Kidney epithelial cell (primary cell): ENCODE measurements at places on chromosomes 12 and 14.

- DNase-seq, result no peak
Measured at GRCh38 chr14:31402764-31403439, 17.4 kb downstream of the HEATR5A start.

DNA sequence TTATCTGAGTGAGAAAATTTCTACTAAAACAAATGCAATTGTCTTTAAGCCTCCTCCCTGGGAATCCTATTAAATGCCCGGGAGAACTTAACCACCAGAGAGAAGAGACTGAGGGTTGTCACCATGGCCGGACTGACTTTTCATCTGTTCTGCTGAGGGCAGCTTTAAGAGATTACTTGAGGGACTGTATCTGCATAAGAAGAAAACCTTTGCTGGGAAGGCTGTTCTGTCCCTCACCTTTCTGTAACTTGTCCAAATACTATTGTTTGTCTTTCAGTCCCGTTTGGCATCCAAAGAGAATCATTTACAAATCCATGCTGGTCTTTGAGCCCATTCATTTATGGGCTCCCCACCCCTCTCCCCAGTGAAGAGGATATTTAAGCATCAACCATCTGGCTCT, 306.3 kb upstream of the FLRT2 start:
- DNase-seq, result no peak

- no peak for DNase-seq
Measured at GRCh38 chr14:104118006-104118844, 20.2 kb upstream of the KIF26A start.

GRCh38 chr14:25007832-25008231, 42.1 kb downstream of the STXBP6 start:
- DNase-seq, result no peak

- peak; percentile 23 for DNase-seq
Measured at GRCh38 chr12:107092669-107093416, 506 bp downstream of the CRY1 start.

DNA sequence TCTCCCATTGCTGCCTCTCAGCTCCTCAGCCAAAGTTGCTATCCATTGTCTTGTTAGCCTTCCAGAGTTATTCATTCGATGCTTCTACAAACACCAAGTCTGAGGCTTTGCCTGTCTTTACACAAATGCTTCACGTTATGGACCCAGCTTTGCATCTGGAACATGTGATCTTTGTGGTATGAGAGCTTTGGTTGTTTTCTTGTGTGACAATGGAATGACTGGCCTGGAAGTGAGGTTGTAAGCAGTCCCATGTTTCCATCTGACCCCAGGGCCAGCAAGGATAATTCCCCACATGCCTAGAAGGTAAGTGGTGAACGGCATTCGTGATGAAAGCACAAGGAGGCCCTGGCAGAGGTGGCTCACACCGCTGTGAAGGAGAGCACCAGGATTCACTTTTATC, 866.7 kb upstream of the TMEM132C start:
- DNase-seq, result no peak
